ENCODE measurements at places on chromosomes 4 and X.
A peak's percentile ranks its signal among the peaks of the same experiment; 100 is the strongest.

DNA sequence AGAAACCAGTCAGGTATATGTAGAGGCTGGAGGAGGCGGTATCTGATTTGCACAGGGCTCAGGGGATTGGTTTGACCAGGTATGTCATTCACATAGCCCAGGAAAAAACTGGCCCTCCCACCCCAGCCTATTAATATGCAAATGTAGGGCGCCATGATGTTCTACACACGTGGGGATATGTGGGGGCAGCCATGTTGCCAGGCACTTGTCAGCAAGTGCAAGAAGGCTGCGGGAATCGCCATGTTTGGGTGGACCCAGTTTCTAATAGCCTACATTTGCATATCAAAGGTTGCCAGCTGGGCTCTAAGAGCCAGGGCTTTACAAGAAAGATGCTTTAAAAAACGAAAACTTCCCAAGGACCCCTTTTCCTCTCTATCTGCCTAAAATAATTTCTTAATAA lies 335.1 kb downstream of the SMARCA1 start:
- no peak for DNase-seq

GRCh38 chr4:38605181-38605752 lies 58.7 kb upstream of the KLF3 start:
- DNase-seq: no peak

- no peak for DNase-seq
Measured at GRCh38 chr4:102483120-102483519, 18.0 kb upstream of the NFKB1 start.

- DNase-seq: no peak
Measured at GRCh38 chrX:97397371-97397770, 513.7 kb downstream of the RPA4 start.

DNA sequence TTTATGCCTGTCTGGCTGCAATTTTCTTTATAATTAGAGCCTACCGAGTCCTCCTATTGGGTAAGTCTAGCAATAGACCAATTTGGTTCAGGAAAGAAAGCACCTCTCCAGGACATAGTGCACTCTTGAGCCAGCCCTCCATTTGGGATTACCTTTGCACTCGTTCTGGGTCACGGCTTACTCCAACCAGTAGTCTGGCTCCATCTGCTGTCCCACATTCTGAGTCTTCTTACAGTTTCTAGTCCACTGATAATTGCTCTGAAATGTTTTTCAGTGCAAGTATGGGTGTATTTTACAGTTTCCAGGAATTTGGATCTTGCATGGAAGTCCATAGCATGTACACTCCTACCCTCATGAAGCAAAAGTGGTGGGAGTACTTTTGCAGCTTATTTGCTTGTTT lies 34.8 kb upstream of the USP51 start:
- no peak for DNase-seq

- no peak for DNase-seq
Measured at GRCh38 chrX:21741364-21741763, 16.6 kb downstream of the SMPX start.

GRCh38 chrX:15546745-15547144 lies 46.1 kb downstream of the BMX start:
- no peak for DNase-seq

DNA sequence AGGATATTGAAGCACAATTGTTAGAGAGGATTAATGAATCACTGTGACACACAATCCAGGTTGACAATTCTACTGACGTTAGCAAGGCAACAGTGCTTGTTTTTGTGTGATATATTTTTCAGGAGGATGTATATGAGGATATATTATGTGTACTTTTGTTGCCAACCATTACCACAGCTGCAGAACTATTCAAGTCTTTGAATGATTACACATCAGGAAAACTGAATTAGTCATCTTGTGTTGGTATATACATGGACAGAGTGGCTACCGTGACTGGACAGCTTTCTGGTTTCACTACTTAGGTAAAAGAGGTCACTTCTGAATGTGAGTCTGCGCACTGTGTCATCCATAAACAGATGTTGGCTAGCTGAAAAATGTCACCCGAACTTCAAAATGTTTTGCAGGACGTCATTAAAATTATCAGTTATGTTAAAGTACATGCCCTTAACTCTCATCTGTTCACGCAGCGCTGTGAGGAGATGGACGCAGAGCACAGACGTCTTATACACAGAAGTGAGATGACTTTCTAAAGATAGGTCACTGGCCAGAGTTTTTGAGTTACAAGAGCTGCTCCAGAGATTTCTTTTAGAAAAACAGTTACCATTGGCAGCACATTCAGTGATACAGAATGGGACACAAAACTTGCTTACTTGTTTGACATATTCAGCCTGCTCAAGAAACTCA lies 69.0 kb downstream of the MRPL1 start:
- DNase-seq: no peak

DNA sequence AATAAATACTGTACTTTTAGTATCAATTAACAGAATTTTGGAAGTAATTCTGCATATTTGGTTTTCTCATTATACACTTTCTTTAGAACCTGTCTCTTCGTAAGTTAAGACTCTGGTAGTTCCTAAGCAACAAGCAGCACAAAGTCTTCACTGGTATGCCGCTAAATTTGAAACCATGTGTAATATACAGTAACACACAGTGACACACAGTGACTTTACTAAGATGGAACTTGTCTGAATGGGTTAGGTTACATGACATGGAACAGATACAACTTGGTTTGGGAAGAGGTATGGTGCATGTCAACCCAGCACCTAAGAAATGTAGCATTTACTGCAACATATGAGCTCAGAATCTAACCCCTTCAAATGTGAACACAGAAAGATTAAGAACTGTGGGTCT lies 83.5 kb upstream of the PRSS48 start:
- no peak for DNase-seq

- no peak for DNase-seq
Measured at GRCh38 chr4:155822572-155822971, 43.5 kb downstream of the ASIC5 start.

- no peak for DNase-seq
Measured at GRCh38 chr4:137748616-137749015, 216.3 kb upstream of the PCDH18 start.

DNA sequence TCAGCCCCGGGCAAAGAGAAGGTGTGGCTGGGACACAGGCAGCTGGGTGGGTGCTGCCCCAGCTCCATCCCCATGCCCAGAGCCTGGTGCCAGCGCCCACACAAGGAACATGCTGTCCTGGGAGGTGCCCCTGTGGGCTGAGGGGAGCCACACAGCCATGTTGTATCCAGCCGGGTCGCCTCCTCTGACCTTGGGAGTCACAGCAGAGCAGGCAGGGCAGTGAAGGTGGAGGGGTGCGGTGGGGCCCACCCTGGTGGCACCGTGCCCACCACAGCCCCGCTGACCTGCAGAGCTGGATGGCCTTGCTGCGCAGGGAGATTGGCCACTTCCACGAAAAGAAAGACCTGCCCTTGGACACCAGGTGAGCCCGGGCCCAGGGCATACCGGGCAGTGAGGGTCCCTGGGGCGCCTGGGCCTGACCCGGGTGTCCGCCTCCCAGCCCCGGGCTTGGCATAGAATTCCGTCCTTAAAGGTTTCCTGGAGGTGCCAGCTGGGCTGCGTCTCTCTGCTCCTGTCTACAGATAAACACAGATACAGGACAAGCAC lies 18.7 kb upstream of the ADD1 start:
- DNase-seq: no peak

- no peak for DNase-seq
Measured at GRCh38 chr4:41106081-41106480, 108.3 kb downstream of the APBB2 start.

DNA sequence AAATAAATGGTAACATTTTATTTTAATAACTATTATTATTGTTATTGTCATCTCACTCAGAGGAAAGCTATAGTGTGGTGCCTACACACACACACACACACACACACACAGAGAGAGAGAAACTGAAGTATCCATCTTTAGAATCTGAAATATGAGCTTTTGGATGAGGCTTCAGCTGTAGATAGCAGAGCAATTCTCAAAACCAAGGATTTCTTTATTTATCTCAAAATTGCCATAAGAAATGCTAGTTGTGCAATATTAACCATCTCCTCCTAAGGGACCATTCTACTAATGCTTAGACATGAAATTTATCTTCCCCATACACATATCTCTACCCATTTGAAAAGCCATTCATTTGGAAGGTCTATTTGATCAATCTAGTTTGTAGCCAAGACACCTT lies 50.1 kb upstream of the SGMS2 start:
- no peak for DNase-seq

- no peak for DNase-seq
Measured at GRCh38 chrX:101057093-101057714, 5.3 kb upstream of the TRMT2B start.

- DNase-seq: no peak
Measured at GRCh38 chrX:129480889-129481288, 42.4 kb downstream of the SMARCA1 start.

- no peak for DNase-seq
Measured at GRCh38 chr4:111174331-111174730, 551.5 kb upstream of the PITX2 start.

GRCh38 chrX:138921031-138921430 lies 209.5 kb upstream of the FGF13 start:
- DNase-seq: no peak

DNA sequence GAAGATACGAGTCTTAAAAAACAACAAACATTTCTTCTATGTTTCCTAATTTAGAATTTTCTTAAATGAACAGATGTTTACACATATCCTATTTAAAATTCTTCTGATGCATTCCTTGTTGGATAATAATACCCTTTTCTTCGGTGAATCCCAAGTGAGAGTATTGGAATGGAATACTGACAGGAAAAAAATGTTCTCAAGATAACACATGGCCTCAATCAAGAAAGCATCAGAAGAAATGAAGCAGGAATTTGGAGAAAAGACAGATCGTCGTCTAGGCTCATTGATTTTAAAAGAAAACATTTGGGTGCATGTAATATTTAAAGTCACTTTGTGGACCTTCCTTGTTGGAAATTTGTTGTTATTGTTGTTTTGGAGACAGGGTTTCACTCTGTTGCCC lies 196.9 kb upstream of the ANK2 start:
- no peak for DNase-seq

GRCh38 chr4:152189451-152190179 lies 346.3 kb downstream of the FBXW7 start:
- no peak for DNase-seq

GRCh38 chr4:86971355-86971683 lies 36.5 kb downstream of the AFF1 start:
- no peak for DNase-seq

- DNase-seq: no peak
Measured at GRCh38 chrX:48695925-48696300, 621 bp upstream of the SUV39H1 start.

- no peak for DNase-seq
Measured at GRCh38 chr4:103996064-103996463, 276.3 kb upstream of the TACR3 start.

GRCh38 chrX:1111601-1112300 lies 100.7 kb downstream of the CRLF2 start:
- no peak for DNase-seq

- no peak for DNase-seq
Measured at GRCh38 chrX:147779173-147779572, 132.5 kb upstream of the FMR1 start.

DNA sequence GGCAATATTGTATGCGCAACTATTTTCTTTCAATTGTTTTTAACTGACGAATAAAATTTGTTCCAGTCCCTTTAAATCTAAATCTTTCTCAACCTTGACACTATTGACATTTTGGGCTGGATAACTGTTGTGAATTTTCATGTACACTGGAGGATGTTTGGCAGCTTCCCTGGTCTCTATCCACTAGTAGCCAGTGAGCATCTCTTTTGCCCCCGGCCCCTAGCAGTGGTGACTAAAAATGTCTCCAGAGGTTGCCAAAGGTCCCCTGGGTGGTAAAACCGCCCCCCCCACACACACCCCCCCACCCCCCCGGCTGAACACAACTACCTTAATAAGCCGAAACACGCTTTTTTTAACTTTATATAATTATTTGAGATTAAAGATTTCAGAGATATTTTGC lies 514 bp downstream of the FANCB start:
- no peak for DNase-seq

DNA sequence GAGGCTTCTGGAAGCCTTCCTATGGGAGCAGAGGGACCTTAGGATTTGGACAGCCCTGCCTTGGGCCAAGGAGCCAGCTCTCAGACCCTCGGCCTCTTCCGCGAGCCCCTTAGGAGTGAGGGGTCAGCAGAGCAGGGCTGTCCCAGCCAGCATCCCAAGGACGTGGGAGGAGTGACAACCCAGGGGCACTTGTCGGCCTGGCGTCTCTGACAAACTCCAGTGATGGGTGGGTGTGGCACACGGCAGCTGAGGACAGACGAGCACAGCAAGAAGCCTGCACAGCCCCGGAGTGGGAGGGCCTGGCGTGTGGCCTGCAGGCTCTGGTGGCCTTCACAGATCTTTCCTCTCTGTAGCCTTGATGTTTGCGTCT lies 11.6 kb upstream of the TNIP2 start:
- DNase-seq: no peak

- DNase-seq: peak; percentile 0
Measured at GRCh38 chr4:8905773-8906667, 34.4 kb upstream of the HMX1 start.

- no peak for DNase-seq
Measured at GRCh38 chr4:55830716-55831115, 11.1 kb downstream of the EXOC1L start.

GRCh38 chr4:22356987-22357596 lies 158.8 kb downstream of the ADGRA3 start:
- DNase-seq: no peak

DNA sequence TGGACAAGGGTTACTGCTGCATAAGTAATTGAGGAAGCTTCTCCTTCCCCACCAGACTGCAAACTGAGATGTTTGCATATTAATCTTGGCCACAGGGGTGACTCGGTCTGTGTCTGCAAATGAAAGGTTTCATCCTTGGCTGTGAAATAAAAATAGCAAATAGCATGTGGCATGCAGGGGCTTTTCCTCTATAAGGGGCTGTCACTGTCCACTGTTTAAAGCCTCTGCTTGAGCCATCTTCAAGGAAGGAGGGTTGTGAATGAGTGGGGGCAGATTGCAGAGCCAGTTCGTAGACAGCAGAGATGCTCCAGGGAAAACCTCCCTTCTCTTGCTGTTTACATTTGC lies 33.3 kb downstream of the TMSB4X start:
- DNase-seq: no peak

DNA sequence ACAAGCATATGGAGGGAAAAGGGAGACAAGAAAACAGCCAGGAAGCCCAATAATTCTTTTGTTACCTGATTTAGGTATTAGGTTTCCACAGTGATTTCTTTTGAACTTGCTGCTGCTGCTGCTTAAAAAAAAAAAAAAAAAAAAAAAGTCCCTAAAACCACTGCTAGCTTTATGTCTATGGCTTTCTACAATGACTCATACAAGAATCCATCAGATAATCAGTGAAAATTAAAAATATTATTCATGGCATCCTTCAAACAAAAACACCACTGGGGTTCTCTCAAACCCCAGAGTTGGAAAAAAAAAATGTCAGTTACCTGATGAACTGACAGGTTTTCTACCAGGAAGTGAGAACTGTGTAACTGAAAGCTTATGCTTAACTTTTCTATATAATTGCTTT lies 14.3 kb downstream of the EPHA5 start:
- DNase-seq: no peak

GRCh38 chrX:69613946-69614345 lies 2.0 kb upstream of the EDA start:
- no peak for DNase-seq

GRCh38 chr4:118962540-118962939 lies 73.9 kb downstream of the SYNPO2 start:
- no peak for DNase-seq

GRCh38 chr4:8427761-8428287 lies 12.7 kb downstream of the ACOX3 start:
- DNase-seq: no peak

Measured in activated T-cell treated with anti-CD3 and anti-CD28 coated beads, Interleukin-2, amount 50 U/mL, for 4 hours (primary cell).